ENCODE measurements at places on chromosomes 12 and 14. TPM values are rescaled to one million over a fixed set of nuclear protein-coding genes. Genes with fewer than 3 reads are reported as not detected.

The CNPY2 gene
- 32.3 TPM for total RNA-seq

The CMKLR1 gene
- total RNA-seq = 6.4 TPM

The SNW1 gene
- total RNA-seq = 49.8 TPM

The PKP2 gene
- 423 TPM for total RNA-seq

The CLEC4A gene
- total RNA-seq = not detected

The B4GALNT1 gene
- 5.1 TPM for total RNA-seq

The ANGEL1 gene
- 11.2 TPM for total RNA-seq

The FGF23 gene
- total RNA-seq = not detected

The GPRC5D gene
- total RNA-seq = not detected

The SLC6A15 gene
- 0.32 TPM for total RNA-seq

The GAS2L3 gene
- 2.5 TPM for total RNA-seq

The KERA gene
- total RNA-seq = not detected

The EXOC3L4 gene
- total RNA-seq = 0.42 TPM

The ASCL1 gene
- total RNA-seq = not detected

The TAS2R30 gene
- 0.72 TPM for total RNA-seq

The C12orf60 gene
- 1.3 TPM for total RNA-seq

The LAG3 gene
- total RNA-seq = 0.37 TPM

The FAM186B gene
- 0.47 TPM for total RNA-seq

The ABHD12B gene
- not detected for total RNA-seq

The ENDOU gene
- total RNA-seq = 0.30 TPM

The SIRT4 gene
- total RNA-seq = 10.2 TPM

The EMP1 gene
- 76.8 TPM for total RNA-seq

The CMA1 gene
- total RNA-seq = 0.47 TPM

The MMAB gene
- 55.1 TPM for total RNA-seq

The TMPRSS12 gene
- not detected for total RNA-seq

The POTEM gene
- total RNA-seq = not detected

The CLEC4C gene
- not detected for total RNA-seq

The SLC17A8 gene
- total RNA-seq = not detected

The C12orf42 gene
- total RNA-seq = not detected

The RASSF9 gene
- total RNA-seq = 6.1 TPM
